ENCODE measurements at places on chromosomes 6 and 20.

DNA sequence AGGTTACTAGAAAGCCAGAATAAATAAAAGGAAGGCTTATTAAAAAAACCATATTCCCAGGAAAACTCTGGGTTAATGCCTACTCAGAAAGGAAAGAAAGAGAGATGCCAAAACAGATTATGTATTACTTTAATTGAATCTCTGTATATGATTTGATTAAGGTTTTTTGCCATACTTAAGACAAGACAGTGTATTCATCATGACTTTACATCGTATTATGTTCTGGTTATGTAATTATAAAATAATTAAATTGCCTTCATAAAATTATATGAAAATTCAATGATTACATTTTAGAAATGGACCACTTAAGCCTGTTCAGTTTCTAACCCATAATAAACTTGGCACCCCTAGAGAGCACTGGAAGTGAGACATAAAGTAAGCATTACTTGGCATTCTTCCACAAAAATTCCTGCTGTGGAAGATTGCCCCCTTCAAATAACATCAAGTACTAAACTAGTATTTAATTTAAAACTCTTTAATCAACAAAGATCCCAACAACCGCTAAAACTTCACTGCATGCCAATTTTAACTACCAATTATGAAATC is 20.8 kb upstream of the IBTK start:
- DNase-seq = no peak

GRCh38 chr6:52115145-52115741 is 27.8 kb upstream of the PKHD1 start:
- DNase-seq = no peak

DNA sequence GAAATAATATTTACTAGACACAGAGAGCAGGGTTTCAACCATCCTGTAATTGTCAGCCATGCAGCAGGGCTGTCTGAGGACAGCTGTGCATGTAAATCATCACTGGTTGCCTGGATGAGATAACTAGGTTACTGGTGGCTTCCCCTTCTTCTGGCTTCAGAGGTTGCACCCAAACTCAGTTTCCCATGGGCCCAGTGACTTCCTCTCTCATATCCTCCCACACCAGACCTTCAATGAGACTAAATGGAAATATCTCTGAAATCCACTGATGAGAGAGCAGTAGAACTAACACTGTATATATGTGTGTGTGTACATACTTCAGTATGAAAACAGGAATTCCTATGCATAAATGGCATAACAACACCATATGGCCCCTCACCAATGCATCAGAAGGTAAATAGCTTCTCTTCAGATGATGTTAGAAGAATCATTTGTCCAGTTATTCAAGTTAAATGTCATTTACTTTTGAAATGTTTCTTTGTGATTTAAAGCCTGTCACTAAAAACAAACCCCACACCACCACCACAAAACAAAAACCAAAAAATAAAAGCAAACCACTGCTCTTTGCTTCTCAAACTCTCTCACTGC is 51.0 kb upstream of the IL20RA start:
- DNase-seq = no peak

- DNase-seq = peak; percentile 97
Observed at GRCh38 chr20:18666803-18667415, 79.1 kb downstream of the DTD1 start.

GRCh38 chr20:63942969-63943807 is 13.0 kb downstream of the UCKL1 start:
- DNase-seq = no peak

- DNase-seq = no peak
Observed at GRCh38 chr20:56733967-56734366, 104.9 kb downstream of the TFAP2C start.

- DNase-seq = no peak
Observed at GRCh38 chr6:10854922-10855632, 16.7 kb upstream of the MAK start.

- DNase-seq = no peak
Observed at GRCh38 chr20:9506964-9507369, 7.4 kb upstream of the LAMP5 start.

DNA sequence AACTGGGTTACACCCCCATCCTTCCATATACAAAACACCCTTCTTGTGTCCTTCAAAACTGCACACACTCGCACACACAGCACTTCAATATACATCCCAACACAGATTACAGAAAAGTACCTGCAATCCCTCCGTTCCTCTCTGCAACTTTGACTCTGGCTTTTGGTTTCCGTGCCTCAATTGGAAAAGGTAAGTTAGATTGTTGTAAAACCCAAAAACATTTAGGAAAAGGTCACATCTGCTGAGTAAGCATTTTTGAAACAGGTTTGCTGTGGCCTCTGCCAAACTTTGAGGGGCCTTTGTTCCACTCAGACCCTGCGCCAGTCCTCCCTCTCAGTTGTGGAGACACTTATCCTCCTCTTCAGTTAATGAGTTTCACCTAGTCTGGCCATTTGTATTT is 4.2 kb downstream of the NKX2-4 start:
- DNase-seq = no peak

DNA sequence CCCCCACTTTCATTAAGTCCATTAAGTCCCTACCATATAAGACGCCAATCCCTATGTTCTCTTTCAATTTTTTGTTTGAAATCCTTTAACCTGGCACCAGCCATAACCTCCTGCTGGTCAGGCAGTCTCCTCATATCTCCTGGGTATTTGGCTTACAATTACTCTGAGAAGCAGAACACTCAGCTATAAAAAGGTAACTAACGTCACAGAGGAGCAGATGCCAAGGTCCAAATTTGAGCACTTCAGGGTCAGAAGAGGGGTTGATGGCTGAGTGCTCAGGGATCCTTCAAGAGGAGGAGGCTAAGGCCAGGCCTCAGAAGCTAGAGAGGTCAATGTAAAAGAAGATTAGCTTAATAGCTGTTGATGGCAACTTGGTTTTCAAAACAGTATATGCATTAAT is 22.3 kb upstream of the RCAN2 start:
- no peak for DNase-seq

DNA sequence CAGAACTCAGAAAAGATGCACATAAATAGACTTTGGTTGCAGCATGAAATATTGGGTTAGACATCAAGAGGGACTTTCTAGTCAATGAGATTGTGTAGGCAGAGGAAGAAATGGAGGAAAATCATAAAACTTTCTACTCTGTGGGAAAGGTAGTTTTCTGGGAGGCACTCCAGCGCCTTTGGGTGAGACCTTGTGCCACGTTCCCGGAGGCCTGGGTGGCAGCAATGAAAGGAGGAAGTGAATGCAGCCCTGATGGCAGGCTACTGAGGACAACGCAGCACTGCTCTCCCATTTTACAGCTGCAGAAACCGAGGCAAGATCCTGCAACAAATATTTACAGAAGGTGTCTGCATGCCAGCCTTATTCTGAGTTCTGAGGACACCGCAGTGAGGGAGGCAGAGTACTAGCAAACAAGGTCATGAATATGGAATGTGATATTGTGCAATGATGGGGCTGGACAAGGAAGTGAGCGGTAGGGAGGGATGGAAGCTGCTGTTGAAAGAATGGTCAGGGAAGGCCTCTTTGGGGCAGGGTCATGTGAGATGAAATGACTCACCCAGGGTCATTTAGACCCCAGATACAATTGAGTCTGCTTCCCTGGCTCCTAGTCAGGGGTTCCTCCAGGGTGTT is 159.1 kb downstream of the TFAP2C start:
- DNase-seq = no peak

DNA sequence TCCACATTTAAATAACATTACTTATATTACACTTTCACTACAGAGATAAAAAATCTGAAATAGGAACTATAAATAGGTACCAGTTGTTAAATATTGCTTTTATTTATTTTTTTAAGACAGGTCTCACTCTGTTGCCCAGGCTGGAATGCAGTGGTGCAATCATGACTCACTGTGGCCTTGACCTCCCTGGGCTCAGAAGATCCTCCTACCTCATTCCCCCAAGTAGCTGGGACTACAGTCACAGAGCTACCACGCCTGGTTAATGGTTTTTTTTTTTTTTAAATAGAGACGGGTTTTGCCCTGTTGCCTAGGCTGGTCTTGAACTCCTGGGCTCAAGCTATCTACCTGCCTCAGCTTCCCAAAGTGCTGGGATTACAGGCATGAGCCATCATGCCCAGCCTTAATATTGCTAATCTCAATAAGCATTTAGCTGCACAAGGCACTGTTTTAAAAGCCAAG is 17.3 kb downstream of the EEF1E1 start:
- no peak for DNase-seq

- DNase-seq = no peak
Observed at GRCh38 chr20:17150858-17151257, 76.0 kb upstream of the PCSK2 start.

DNA sequence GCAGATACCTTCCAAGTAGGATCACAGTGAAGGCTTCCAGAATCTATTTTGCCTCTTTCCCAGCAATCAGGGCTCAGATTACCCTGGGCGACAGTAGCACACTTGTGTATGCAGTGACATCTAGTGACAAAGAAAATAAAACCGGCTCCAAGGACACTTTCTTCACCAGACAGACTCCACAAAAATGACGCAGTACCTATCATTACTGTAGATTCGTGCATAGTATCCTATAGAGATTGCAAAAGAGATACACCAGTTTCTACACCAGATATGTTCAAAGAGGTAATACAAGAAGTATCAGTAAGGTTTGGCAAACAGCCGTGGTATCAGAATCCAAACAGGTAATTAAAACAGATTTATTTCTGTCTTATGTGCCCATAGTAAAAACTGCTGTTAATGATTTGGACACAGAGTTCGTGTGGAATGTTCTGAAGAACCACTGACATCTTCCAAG is 600.4 kb upstream of the JAG1 start:
- peak; percentile 90 for DNase-seq

DNA sequence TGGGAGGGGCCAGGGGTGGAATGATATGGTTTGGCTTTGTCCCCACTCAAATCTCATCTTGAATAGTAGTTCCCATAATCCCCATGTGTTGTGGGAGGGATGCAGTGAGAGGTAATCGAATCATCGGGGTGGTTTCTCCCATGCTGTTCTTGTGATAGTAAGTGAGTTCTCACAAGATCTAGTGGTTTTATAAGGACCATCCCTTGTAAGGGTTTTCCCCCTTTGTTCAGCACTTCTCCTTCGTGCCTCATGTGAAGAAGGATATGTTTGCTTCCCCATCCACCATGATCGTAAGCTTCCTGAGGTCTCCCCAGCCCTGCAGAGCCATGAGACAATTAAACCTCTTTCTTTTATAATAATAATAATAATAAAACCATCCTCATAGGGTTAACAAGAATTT is 88.8 kb upstream of the PRND start:
- DNase-seq = no peak

DNA sequence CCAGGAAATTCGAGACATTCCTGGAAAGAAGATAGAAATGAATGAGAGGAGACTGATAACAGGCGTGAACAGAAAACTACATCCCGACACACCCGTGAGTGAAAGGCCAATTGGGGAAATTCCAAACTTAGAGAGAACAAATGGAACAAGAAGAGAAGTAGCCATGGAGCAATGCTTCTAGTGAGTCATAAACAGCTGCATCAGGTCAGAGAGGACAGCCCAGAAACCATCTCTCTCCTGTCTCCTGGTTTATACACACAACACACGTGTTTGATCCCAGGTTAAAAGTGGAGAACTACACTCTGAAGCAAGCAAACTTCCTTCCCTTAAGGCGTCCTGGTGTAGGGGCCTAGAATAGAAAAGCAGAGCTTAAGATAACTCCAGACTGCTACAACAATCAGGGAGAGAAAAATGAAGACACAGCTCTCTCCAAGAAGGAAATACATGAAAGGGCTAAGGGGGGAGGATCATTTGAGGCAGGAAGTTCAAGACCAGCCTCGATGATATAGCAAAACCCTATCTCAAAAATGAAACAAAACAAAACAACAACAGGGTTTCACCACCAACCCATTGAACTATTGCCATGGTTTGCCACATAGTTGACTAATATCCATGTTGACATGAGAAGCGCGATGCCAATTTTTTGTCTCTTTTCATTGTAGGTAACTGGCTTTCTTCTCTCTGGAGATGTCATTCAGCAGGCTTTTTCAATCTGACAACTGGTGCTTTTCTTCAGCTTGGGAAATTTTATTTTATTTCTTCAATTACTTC is 26.9 kb downstream of the NRN1 start:
- no peak for DNase-seq

DNA sequence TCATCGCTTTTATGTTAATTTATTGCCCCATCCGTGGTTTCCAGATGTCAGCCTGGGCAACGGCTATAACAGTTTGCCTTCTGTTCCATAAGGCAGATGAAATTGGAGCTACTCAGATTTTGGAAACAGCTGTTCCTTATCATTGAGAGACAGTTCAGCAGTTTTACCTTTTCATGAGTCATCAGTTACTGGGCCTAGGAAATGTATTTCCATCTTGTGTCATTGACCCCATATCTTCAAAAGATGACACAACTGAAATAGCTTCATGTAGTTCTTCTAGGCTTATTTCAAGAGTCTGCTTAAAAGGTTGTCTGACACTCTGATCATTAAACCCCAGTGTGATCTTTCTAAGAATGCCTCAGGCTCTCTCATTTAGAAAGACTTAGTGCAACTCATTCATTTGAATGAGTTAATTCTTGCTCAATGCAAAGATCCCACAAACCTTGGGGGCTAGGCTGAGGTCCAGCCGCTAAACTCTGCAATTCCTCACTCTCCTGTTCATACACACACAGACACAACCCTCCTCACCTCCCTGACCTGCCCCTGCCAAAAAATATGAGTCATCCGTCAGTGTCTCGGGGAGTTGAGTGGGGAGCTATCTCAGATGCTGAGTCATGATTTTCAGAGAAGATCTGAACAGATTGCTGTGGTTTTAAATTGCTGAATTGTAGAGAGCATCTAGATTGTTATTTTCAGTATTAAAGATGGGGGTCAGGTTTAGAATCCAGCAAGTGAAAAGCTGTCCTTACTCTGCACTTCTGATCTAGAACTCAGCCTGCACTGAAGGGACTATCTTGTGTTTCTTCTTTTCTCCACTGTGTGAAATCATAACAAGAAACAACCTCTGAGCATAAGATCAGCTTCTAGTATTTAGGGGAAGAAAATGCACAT is 61.8 kb downstream of the RPP40 start:
- DNase-seq = no peak

DNA sequence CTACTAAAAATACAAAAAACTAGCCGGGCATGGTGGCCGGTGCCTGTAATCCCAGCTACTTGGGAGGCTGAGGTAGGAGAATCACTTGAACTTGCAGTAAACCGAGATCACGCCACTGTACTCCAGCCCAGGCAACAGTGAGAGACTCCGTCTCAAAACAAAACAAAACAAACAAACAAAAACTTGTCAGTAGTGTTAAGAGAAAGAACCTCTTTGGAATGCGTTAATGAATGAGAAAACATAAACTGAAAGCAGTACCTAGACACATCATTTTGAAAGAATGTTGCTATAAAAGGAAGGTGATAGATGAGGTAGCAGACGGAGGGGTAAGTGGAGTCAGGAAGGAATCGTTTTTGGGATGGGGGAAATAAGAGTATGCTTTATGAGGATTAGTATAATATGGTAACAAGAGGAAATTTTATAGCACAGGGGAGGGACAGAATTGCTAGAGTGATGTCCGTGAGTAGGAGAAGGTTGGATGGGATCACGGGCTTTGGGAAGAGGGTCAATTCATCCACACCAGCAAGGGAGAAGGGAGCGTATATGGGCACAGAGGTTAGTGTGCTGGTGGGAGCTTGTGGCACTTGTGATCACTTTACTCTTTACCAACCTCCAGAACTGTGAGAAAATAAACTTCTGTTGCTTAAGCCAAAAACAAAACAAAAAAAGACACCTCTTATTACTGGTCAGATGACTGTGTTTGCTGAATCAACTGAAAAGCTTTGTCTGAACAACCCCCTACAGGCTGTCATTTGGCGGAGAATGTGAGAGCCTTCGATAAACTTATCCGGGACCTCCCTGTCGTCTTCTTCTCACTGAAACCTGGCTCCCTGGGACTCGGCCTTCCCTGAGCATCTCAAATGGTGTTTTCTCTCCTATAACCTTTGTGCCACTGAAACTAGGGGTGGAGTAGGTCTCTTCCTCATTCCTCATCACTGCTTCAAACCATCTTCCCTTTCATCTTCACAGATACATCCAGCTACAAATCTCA is 48.9 kb upstream of the TFAP2A start:
- no peak for DNase-seq

Measured in NCI-H748 treated with DMSO at 0.1 percent for 48 hours (cell line).